ENCODE measurements at places on chromosomes 16 and 17. TPM values are rescaled to one million over a fixed set of nuclear protein-coding genes. Genes with fewer than 3 reads are reported as not detected.
A peak's percentile ranks its signal among the peaks of the same experiment; 100 is the strongest.

The C16orf89 gene
- 45.7 TPM for total RNA-seq

The PIRT gene
- total RNA-seq: not detected

The CHD9NB gene
- 11.7 TPM for total RNA-seq

The CBX2 gene
- total RNA-seq: 0.89 TPM

The ZNF747 gene
- total RNA-seq: 11.5 TPM

The TAF15 gene
- 108 TPM for total RNA-seq

The SMTNL2 gene
- total RNA-seq: 4.1 TPM

- peak; percentile 79 for DNase-seq
Observed at GRCh38 chr16:75229172-75230031, 10.6 kb downstream of the CTRB1 start.

GRCh38 chr17:72782985-72783701, 309.3 kb downstream of the SLC39A11 start:
- DNase-seq: no peak

DNA sequence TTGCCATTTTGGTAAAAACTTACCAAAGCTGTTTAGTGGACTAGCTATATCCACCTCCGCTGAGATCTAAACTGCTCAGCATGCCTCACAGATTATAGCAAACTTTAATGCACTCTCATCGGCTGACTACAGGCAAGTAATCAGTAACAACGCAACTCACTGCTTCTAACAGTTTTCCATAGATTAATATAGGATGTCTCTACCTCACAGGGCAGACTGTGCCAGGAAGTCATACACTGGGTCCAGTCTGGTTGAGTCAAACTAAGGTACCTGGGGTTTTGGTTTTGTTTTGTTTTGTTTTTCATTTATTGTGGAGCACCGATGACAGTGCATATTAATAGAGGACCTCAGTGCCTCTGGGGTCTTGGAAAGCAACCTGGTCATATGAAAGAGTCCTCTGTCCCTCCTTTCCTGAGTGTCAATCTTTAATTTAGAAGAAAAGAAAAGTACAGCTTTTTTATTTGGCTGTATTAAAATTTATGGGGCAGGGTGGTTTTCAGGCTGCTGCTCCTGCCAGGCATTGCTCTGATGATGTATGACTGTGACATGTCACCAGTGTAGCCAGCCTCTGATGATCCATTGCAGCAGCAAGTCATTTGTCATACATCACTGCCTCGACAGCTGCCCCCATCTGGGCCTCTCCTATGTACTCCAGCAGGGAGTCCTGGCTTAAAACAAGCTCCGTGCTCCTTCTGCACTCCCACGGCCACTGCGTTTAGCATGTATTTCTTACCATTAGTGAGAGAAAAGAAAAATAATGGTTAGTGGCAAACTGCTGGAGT, 854.1 kb downstream of the KCNJ2 start:
- no peak for DNase-seq

DNA sequence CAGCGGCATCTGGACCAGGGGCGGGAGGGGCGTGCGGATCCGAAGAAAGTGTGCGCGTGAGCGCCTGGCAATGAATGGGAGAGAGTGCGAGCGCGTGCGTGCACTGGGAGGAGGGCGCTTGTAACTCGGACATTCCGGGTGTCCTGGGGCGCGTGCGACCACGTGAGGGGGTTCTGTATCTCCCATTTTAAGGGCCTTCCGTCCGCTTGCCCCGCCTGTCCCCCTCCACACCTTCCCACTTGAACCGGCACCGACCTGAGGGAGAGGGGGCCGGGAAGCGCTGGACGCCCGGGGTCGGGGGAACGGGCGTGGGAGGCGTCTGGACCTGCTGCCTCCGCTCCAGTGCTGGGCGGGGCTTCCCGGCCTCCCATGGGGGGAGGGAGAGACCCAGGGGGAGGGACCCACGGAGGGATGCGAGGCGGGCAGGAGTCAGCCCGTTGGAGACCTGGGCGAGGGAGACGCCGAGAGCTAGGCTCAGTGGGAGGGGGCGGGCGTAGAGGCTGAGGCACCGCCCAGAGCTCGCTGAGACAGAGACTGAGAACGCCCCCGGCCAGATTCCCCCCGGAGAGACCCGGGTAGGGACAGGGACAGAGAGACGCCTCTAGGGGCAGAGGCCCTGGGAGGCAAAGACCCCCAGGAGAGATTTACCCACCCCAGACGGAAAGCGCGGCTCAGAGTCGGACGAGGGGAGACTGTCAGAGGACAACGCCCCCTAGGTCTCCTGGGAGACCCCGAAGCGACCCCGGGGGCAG, at the start of gene KREMEN2:
Gene KREMEN2 (plus strand): TSS at position 553 of the 752 bp plus-strand sequence. CDS start 246 bp downstream, outside the sequence.
- peak; percentile 85 for DNase-seq

DNA sequence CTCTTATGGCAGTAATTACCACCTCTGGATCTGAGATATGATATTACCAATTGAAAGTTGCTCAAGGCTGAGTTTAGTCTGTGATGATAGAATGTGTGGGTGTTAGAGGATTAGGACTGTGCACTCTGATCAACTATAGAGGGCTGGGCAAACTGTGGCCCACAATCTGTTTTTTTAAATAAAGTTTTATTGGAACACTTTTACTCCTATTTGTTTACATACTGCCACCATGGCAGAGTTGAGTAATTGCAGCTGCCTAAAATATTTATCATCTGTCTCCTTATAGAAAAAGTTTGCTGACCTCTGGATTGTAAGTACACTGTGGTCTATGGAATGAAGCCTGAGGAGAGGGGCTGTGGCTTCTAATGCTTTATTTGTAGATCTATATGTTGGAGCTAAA, 71.5 kb upstream of the N4BP1 start:
- no peak for DNase-seq

GRCh38 chr17:41667280-41668041, 21.2 kb upstream of the EIF1 start:
- DNase-seq: no peak

DNA sequence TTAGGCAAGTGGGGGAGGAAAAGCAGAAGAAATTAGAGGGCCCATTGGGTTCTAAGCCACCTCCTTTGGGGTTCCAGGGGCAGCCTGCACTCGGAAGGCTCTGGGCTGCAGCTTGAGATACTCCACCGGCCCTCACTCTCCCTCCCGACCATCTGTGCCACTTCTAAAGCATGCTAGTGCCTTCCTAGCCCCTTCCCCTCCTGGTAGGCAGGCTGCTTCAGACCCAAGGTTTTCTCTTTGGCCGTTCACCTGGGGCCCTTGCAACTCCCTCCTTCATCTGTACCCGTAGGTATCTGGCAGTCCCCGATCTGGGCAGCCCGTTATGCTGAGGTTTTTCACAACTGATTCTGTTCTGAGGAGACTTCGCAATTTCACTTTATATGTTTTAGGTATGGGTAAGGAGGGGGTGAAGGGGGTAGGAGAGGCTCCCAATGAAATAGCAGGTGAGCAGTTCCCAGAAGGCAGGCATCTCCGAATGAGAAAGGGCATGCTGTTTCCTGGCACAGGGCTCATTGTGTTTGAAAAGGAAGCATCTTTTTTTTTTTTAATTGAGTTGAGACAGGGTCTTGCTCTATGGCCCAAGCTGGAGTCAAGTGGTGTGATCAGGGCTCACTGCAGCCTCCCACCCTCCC, 98.7 kb downstream of the RAB11FIP4 start:
- DNase-seq: no peak

- DNase-seq: no peak
Observed at GRCh38 chr16:16111639-16112038, 111.7 kb downstream of the ABCC6 start.

DNA sequence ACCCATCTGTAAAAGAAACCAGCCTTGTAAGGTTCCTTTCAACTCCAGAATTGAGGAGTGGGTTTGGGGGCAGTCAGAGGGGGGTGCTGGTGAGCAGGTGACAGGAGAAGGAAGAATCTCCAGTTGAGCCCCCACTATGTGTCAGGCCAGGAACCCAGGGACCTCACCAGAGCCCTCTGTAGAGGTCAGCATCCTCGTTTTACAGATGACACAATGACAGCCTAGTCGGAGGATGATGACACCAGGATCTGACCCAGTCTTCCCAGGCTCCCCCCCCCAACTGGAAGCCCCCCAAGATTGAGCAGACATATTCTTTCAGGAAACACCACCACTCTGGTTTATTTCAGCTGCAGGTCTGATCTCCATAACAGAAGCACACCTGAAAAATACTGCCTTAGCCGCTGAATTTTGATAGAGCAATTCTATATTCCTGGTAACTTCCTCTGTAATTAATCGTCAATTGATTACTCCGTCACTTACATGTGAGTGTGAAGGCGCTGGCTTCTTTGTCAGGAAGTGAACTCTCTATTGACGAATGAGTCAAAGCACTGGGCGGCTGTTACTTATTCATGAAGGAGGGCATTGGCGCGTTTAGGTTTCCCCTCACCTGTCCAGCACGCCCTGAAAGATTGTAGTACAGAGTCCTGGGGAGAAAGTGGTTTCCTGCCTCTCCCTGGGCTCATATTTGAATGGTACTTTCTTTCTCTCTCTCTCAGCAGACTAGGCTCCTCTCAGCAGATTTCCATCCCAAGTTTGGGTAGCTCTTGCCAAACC, 21.2 kb downstream of the SOCS3 start:
- peak; percentile 60 for DNase-seq

DNA sequence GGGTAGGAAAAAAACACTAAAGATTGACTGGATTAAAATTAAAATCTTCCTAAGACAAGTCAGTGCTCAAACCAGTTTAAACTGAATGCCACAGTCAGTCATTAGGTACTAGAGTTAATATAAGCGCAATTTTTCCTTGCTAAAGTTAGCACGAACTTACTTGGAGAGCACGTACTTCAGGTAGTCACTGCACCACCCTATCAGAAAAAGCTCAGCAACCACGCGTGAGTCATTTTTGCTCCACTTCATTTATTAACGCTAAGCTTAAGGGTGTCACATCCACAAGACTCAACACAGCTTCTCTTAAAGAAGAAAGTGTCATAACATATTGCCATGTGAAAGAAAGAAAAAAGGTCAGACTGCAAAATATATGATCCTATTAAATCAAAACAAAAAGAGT, 53.1 kb downstream of the TEX2 start:
- no peak for DNase-seq

- DNase-seq: no peak
Observed at GRCh38 chr16:72367851-72368250, 195.9 kb upstream of the PMFBP1 start.

- DNase-seq: no peak
Observed at GRCh38 chr17:57104461-57105175, 19.6 kb downstream of the AKAP1 start.

- no peak for DNase-seq
Observed at GRCh38 chr16:79380995-79381602, 219.4 kb downstream of the MAF start.

DNA sequence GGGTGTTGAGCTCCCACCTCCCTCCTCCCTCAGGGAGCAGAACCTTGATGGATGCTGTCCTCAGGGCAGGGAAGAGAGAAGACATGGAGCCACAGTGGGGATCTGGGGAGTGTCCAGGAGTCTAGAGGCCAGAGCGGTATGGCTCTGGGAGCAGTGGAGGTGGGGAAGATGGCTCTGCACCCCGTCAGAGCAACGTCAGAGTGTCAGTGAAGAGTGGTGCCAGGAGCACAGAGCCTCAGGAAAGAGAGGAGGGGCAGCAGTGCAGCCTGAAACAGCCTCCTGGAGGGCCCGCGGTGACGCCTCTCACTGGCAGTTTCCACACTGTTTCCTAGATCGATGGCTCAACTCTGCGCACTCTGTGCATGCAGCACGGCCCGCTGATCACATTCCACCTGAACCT, 23.2 kb upstream of the SLC5A11 start:
- no peak for DNase-seq

- DNase-seq: no peak
Observed at GRCh38 chr16:79181419-79181818, 419.1 kb downstream of the MAF start.

GRCh38 chr17:40828454-40829044, 6.1 kb upstream of the KRT10 start:
- DNase-seq: no peak

GRCh38 chr16:82899731-82900450, 273.1 kb downstream of the CDH13 start:
- DNase-seq: no peak

DNA sequence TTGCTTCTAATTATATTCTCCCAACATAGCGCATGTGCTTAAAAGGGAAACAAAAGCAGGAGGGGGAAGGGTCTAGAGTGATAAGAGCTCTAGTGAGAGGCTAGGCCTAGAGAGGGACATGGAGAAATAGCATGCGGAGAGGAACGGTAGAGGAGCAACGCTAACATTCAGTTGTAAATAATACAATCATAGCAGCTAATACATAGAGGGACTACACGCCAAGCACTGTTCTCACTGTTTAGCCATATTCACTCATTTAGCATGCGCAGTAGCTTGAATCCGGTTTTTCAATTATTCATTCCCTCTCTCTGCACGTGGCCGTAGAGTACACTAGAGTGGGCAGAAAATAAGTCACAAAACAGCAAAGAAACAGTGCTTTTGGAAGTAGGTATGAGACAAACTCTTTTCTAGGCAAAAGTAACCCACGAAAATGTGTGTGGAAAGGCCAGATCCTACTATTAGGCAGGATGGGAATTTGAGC, 1.7 kb upstream of the ALOX12 start:
- DNase-seq: no peak

DNA sequence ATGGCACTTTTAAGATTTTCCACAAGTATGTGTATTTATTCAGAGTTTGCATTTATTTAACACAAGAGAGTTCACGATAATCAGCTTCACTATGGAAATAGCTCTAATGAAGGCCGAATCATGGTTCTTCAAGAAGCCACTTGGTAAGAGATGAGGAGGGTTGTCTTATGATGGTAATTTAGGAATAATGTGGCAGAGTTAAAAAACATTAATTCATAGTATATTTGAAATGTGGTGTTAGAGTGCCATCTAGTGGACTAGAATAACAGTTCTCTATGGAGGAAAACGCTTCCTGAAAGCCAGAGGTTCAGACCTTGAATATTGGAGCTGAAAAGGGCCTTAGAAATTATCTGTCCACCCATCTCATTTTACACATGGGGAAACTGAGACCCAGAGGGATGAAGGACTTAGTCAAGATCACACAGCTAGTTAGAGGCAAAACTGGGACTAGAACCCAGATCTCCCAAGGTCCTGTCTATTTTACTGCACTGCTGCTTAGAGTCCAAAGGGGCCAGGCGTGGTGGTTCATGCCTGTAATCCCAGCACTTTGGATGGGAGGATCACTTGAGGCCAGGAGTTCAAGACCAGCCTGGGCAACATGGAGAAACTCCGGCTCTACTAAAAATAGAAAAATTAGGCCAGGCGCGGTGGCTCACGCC, 33.8 kb upstream of the KPNB1 start:
- no peak for DNase-seq

DNA sequence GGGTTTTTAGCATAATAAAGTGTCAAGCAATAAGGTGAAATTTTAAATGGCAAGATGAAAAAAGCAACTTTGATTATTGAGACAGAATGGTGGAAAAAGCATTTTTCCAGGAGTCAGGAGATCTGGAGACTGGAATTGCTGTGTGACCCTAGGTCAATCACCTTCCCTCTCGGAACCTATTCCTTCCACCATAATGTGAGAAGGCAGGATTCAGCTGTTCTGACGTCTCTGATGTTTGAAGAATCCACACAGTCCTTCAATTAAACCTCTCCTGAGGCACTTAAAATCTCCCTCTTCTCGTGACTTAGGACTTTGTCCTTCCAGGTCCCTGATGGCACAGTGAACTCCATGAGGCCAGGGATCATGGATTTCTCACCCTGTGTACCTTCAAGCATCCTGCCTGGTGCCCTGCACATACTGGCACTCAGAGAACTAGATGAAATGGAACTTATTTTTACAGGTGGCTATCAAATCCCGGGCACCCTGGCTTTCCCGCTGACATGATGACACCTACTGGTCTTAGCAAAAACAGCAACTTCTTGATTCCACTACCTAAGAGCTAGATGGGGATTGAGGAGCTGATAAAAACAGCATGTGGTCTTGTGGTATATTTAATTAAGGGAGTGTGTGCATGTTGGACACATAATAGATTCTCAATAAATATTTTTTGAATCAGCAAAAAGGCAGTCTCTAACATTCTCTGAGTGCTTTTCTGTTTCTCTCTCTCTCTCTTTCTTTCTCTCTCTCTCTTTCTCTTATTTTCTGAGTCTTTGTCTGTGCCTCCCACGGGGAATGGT, 2.3 kb upstream of the CCDC182 start:
- no peak for DNase-seq

All from upper lobe of left lung (tissue), 6 donors.